Tibial artery (tissue), 4 donors: ENCODE measurements at places on chromosomes 2 and 18.
A peak's percentile ranks its signal among the peaks of the same experiment; 100 is the strongest.

GRCh38 chr2:220783671-220784070 is 788.4 kb downstream of the EPHA4 start:
- no peak for DNase-seq

GRCh38 chr18:9722691-9723090 is 14.6 kb downstream of the RAB31 start:
- no peak for DNase-seq

- DNase-seq: no peak
These were observed 5.8 kb downstream of the FZD7 start for GRCh38 chr2:202039278-202040078.

DNA sequence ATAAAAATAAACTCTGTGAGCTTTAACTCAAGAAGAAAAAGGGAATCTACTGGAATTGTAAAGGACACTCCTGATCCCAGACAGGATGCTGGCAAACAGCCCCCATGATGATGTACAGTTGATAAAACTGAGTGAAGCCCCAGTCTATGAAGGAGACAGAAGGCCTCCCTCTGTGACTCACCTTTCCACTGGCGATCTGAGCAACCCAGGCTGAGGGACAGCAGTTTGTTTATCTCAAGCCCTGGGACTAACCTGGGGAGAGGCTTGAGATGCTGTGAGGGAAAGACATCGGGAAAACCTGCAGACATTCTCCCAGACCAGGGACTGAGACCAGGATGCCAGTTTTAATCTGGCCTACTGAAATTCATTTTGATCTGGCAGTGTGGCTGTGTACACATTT is 104.5 kb upstream of the CDH2 start:
- no peak for DNase-seq

- no peak for DNase-seq
These were observed 5.9 kb upstream of the RPL37A start for GRCh38 chr2:216492597-216493333.

DNA sequence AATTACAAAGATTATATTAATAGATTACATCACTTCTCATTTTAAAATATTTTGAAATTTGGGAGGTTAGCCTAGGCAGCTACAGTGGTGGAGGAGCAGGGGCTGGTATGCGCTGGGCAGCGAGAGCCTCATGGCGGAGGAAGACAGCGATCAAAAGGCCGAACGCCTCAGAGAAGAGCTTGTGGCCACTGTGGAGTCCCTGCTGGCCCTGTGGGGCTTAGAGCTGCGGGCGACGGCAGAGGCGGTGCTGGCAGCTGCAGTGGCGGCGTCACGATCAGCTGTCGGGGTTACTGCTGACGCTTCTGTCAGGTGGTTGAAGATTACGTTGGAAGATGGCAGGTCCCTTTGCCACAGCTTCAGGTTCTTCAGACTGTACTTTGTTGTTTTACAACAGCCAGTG is 87.4 kb downstream of the ROCK2 start:
- no peak for DNase-seq

GRCh38 chr2:160281213-160281612 is 81.1 kb upstream of the ITGB6 start:
- DNase-seq: no peak

- DNase-seq: no peak
These were observed 36.3 kb downstream of the PTPRM start for GRCh38 chr18:7603259-7604000.

DNA sequence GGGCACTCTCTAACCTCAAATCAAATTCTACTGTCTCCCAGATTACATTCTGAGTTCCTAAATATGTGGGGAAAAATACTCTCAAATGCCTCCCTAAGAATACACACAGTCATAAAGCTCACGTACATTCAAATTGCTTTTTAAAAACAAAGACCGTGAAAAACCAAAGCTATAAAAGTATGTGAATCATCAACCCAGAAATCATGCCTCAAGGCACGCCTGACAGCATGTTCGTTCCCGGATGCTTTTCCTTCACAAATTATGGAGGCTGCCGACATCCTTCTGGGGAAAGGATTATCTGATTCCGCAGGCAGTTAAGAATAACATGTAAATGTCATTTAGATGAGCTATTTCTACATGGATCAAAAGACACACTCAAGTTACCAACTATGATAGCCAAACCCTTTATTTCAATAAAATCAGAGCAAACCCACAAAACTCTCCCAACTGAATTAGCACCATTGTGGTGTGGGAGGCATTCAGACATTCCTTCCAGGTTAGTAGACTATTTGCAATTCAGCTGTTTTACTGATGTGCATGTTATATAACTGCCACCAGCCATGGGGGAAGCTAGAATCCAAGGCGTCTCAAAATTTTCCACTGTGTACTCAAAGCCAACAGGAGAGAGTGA is 398.2 kb upstream of the TRIB2 start:
- DNase-seq: no peak

GRCh38 chr2:58875436-58875835 is 634.3 kb upstream of the FANCL start:
- no peak for DNase-seq

GRCh38 chr2:195671563-195671962 is 14.5 kb downstream of the SLC39A10 start:
- no peak for DNase-seq

DNA sequence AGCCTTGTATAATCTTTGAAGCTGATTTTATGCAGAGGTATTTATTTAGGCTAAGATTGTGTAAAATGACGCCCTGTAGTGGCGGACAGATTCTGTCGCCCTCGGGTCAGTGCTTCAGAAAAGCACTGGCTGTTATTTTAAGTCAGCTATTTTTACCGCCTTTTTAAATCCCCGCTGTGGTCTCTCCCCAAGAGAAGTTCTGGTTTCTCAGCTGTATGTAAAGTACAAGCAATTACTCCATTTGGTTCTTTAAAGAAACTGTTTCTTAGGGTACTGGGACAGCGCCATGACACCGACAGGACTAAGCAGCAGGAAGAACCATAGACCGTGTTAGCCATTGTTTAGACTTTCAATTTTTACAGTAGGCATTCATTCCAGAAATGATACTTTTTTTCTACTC is 65.0 kb downstream of the UGGT1 start:
- DNase-seq: no peak

DNA sequence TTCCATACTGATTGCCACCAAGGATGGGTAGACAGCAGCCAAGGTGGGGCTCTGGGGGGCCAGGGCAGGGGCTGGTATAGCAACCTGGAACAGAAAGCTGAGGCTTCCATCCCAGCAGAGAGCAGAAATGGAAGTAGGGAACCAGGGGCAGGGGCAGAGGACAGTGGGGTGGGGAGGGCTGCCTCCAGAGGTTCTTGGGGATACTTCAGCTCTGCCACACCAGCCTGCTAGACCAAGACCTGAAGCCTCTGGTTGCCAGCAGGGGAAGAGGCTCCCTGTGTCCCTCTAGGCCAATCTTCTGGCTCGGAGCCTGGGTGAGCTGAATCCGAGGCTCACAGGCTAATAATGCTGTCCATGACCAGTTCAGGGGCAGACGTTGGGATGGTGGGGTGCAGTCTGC is 329.0 kb downstream of the DYSF start:
- peak; percentile 40 for DNase-seq

GRCh38 chr2:146847846-146848245 is 997.0 kb upstream of the ACVR2A start:
- DNase-seq: no peak

DNA sequence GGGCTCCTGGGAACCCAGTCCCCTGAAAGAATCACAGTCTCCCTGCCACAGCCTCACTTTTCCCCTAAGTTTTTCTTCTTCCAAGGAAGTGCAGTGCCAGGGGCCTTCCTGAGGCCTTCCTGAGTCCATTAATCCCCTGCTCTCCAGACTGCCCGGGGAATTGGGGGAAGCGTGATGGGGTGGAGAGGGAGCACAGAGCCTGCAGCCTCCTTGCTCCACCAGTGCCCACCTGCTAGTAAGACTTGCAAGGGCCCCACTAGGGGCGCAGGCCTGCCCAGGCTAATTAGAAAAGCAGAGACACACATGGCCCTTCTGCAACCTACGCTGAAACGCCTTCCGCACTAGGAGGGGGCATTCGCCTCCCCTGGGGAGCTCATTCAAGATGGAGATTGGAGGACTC is 110.6 kb downstream of the MRO start:
- DNase-seq: no peak

DNA sequence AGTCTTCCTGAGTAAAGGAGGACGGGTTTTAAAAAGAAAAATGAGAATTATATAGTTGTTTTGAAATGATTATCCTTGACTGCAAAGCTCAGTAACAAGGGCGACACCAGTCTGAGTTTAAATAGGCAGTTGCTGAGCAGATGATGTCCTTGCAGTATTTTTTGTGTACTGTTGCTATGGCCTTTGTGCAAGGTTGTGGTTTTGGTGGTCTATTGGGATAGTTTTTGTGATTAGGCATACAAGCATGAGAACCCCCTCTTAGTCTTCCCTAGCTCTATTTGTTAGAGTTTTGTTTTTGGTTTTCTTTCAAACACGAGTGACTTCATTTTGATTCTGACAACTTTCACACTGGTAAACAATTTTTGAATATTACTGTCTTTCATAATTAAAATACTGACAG is 64.1 kb downstream of the TAF4B start:
- DNase-seq: no peak

GRCh38 chr2:6909431-6910385 is 7.5 kb upstream of the RNF144A start:
- no peak for DNase-seq

- DNase-seq: no peak
These were observed 559.3 kb upstream of the CDH2 start for GRCh38 chr18:28736223-28736622.

DNA sequence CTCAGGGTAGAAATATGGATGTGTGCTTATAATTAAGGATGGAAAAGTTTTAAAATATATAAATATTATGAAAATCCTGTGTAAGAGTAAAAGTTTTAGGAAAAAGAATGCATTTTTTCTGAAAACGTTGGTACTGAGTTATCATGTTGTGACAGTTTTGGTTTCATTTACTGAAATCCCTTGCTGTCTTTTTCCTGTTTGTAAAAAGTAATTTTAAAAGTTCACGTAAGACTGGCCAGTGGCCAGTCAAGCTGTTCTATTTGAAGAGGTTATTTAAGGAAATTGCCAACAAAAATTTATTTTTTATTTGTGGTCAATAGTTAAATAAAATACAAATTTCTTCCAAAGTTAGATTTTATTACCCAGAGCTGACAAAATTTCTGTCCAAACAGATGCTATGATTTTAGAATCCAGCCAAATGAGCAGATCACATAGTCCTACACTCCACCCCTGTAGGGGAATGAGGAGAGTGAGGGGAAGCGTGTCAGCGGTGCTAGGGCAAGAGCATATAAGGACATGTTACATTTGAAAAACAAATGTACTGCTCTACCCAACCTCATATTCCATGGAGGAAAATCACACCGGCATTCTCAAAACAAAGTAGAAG is 297.8 kb upstream of the TFPI start:
- DNase-seq: no peak

DNA sequence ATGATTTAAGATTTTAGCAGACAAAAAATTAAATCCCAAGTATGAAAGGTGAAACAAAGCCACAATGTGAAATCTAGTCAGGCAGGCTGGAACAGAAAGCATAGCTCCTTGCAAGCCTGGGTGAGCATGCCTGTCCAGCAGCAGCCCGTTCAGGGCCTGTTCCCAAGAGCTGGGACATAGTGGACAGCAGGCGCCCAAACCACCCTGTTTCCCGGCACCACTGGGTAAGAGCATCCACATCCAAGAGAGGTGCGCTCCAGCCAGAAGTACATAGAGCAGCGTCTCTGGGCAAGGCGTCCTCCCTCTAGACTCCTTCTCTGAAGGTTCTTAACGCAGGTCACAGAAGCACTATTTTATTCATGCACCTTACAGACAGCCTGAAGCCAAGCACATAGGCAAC is 80.8 kb downstream of the DNER start:
- no peak for DNase-seq

GRCh38 chr2:18311420-18312195 is 248.8 kb downstream of the RDH14 start:
- no peak for DNase-seq

GRCh38 chr2:232588680-232589585 is 38.4 kb downstream of the EIF4E2 start:
- no peak for DNase-seq

DNA sequence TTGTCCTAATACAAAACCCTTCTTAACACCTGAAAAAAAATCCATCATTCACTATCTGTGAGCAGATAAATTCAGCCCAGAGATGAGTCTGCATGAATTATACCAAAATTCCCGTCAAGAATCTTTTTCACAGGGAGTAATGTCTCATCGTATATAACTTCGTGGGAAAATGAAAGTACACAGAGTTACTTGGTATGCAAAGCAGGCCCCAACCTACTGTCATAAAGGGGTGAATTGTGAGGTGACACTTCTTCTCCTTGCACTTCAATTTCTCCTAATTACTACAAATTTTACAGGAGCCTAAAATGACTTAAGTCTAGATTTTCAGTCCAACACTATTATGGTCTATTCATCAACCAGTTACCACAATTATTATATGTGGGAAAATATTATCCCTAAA is 84.6 kb upstream of the CDH20 start:
- DNase-seq: no peak

GRCh38 chr2:240292619-240293525 is 142.6 kb upstream of the GPC1 start:
- peak; percentile 48 for DNase-seq

GRCh38 chr2:42110641-42111322 is 58.4 kb upstream of the EML4 start:
- no peak for DNase-seq

- no peak for DNase-seq
These were observed 43.8 kb downstream of the MPHOSPH10 start for GRCh38 chr2:71174207-71174606.

DNA sequence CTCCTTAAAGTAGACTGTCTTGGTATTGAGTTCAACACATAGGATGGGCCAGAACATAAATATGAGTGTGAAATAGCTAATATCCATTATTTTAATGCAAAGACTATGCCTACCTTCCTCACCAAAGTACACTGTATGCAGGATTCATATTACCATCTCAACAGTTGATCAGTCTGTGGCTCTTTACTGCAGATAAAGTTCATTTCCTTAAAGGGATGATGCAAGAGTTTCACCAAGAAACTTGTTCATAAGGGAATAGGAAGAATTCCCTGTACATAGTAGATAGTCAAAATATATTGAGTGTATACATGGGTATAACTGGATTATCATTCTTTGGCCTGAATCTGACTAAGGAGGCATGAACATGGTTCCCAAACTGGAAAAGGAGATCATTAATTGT is 35.0 kb downstream of the MARS2 start:
- no peak for DNase-seq

DNA sequence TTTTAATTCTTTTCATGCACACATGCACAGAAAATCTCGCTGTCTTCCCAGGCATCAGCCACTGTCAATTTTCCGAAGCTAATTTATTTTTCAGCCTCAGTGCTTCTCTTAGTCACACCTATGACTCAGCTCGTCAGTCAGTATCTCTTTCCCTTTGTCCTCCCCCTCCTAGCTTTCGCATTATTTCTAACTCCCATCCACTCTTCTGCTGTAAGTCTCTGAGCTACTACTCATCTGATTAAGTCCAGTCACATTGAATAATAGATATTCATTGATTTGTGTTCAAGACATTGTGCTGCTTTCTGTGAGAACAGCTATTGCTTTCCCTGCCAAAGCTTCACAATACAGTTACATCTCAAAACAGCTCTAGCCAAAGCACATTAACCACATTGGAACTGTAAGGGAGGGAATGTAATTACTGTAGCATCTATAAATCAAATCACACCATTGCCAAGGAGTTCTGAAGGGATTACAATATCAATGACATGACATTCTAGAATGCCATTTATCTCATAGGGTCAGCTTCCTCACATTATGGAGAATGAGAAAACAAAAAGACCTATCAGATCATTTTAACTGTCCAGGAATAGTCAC is 89.4 kb downstream of the SCN3A start:
- DNase-seq: no peak

GRCh38 chr2:9382604-9383235 is 40.6 kb downstream of the ITGB1BP1 start:
- peak; percentile 19 for DNase-seq
